ENCODE measurements at places on chromosomes 6 and 20. TPM values are rescaled to one million over a fixed set of nuclear protein-coding genes. Genes with fewer than 3 reads are reported as not detected.

DNA sequence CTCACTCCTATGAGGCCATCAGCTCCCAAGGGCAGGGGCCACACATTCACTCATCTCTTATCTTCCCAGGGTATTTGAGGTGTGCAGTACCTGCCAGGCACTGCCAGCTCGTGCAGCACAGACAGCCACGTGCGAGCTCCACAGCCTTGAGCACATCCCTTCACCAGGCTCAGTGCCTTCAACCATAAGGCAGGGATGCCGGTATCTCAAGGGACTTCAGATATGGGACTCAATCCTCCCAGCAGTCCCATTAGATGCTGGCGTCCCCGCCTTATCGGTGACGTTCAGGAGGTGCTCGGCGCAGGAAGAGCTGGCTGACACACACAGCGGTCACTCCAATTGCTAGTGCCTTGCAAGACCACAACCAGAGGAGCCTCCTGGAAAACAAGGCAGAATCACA, 47.0 kb downstream of the EZR start:
- peaks cover 44% of the 10 kb centered on the region for H3K36me3 ChIP-seq
- no peak overlapping the region for H3K4me3 ChIP-seq
- no peak for DNase-seq

The SLA2 gene
- 0.29 TPM for total RNA-seq

DNA sequence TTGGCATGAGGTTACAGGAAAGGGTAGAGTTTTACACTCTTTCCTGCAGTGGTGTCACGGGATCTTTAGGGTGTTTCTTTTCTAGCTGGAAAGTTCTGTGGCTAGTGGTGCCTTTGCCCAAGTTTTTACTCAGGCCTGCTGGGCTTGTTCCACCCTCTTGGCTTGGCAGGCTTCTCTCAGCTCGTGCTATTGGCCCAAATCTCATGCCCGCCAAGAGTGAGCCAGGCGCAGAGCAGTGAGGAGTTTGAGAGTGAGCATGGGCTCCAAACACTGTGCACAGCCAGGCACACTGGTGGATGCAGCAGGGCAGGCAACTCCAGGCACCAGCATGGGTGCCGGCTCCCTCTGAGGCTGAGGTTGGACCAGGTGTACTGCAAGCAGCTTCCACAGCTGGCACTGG, 206.5 kb downstream of the SAMD5 start:
- no peaks in the 10 kb centered on the region for H3K27me3 ChIP-seq
- no peaks in the 10 kb centered on the region for H3K4me1 ChIP-seq
- no peak overlapping the region for H3K27ac ChIP-seq
- DNase-seq = peak; percentile 34
- no peaks in the 10 kb centered on the region for H3K36me3 ChIP-seq
- no peak overlapping the region for H3K4me3 ChIP-seq

The WFDC12 gene
- total RNA-seq = not detected

- DNase-seq = no peak
- H3K27ac ChIP-seq = no peak overlapping the region
- no peak overlapping the region for H3K4me3 ChIP-seq
Measured at GRCh38 chr6:33367009-33367714, 24.5 kb upstream of the KIFC1 start.

GRCh38 chr6:123802697-123803503, 765 bp upstream of the NKAIN2 start:
- peak; percentile 91 for DNase-seq
- no peaks in the 10 kb centered on the region for H3K27me3 ChIP-seq
- no peak overlapping the region for H3K27ac ChIP-seq
- no peaks in the 10 kb centered on the region for H3K36me3 ChIP-seq
- H3K4me1 ChIP-seq = no peaks in the 10 kb centered on the region

DNA sequence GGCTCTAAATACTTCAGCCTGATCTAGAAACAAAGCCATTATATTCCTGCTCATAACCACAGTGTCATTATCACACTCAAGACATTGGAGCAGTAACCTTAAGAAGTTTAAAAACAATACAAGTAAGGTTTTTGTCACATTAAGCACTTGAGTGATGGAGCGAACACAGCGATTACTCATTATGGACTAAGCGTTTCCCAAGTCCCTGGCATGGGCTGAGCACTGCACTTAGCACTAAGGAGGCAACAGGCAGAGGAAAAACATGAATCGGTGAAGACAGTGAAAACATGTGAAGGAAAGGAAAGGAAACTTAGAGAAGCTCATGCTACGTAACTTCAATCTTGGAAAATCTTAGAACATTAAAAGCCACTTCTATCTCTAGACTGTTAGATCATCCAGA, 108.7 kb downstream of the SLC24A3 start:
- no peaks in the 10 kb centered on the region for H3K36me3 ChIP-seq
- no peaks in the 10 kb centered on the region for H3K27me3 ChIP-seq
- no peak overlapping the region for H3K27ac ChIP-seq

The PPP1R3D gene
- 3.3 TPM for total RNA-seq

- H3K36me3 ChIP-seq = no peaks in the 10 kb centered on the region
- no peak overlapping the region for H3K27ac ChIP-seq
- no peak for DNase-seq
- no peaks in the 10 kb centered on the region for H3K27me3 ChIP-seq
Measured at GRCh38 chr6:19167251-19167650, 669.9 kb upstream of the ID4 start.

GRCh38 chr6:155050311-155050710, 55.2 kb downstream of the TIAM2 start:
- no peaks in the 10 kb centered on the region for H3K4me1 ChIP-seq
- H3K27ac ChIP-seq = no peak overlapping the region
- no peak overlapping the region for H3K4me3 ChIP-seq
- H3K27me3 ChIP-seq = no peaks in the 10 kb centered on the region

DNA sequence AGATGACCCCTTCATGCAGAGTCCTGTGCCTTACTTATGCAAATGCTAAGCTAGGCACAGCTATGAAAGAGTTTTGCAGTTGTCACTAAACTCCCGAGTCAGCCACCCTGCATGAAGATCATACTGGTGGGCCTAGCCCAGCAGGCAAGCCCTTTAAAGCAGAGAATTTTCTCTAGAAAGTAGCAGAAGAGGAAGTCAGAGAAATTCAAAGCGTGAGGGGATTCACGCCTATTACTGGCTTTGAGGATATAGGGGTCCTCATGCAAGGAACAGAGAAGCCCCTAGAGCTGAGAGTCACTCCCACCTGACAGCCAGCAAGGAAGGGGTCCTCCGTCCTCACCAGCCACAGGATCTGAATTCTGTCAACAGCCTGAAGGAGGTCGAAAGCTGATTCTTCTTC, 54.6 kb downstream of the MYB start:
- H3K27me3 ChIP-seq = no peaks in the 10 kb centered on the region
- H3K27ac ChIP-seq = no peak overlapping the region
- H3K4me1 ChIP-seq = no peaks in the 10 kb centered on the region
- H3K36me3 ChIP-seq = no peaks in the 10 kb centered on the region
- DNase-seq = no peak
- no peak overlapping the region for H3K4me3 ChIP-seq

DNA sequence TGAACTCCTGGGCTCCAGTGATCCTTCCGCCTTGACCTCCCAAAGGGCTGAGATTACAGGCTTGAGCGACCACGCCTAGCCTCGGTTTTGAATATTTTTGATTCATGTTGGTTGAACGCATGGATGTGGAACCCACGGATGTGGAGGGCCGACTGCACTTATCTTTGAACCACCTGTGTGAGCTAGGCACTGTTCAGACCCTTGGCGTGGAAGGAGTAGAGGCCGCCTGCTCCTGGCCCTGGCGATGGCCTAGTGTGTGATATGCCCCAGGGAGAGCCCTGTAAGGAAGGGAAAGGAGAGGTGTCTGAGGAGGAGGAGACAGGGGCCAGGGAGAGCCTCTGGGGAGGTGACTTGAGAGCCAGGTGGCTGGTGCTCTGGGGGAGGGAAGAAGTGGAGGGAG, 64.3 kb downstream of the BCAS4 start:
- DNase-seq = no peak
- H3K4me3 ChIP-seq = no peak overlapping the region
- no peaks in the 10 kb centered on the region for H3K27me3 ChIP-seq
- H3K27ac ChIP-seq = no peak overlapping the region
- H3K36me3 ChIP-seq = no peaks in the 10 kb centered on the region
